ENCODE measurements at places on chromosomes 3 and 15. TPM values are rescaled to one million over a fixed set of nuclear protein-coding genes. Genes with fewer than 3 reads are reported as not detected.

Gene PRSS50
- not detected for total RNA-seq

Gene WDR49
- under 0.01 TPM for total RNA-seq

Gene FBXW12
- total RNA-seq = 0.27 TPM

DNA sequence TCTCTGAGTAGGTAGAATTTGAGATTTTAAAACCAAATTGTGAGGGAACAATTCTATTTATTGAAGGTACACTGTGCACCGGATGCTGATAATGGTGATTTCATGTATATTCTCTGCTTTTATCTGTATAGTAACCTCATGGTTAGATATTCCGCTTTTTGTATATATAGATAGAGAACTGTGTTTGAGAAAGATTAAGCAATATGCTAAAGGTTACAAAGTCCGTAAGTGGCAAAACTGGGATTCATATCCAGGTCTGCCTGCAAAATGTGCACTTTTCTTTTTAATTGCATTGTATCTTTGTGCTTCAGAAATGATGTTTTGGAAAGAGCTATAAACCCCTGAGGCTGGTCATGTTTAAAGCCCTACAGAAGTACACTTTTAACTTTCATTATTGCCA lies 635.4 kb upstream of the NECTIN3 start:
- no peak for DNase-seq

- DNase-seq = peak; percentile 66
These were observed 115.6 kb downstream of the EOMES start for GRCh38 chr3:27606537-27606936.

- DNase-seq = peak; percentile 65
These were observed 16.8 kb downstream of the EMC4 start for GRCh38 chr15:34241376-34242330.

All from fibroblast of the aortic adventitia (primary cell).